A172 (cell line): ENCODE measurements at places on chromosomes 5 and 9.

DNA sequence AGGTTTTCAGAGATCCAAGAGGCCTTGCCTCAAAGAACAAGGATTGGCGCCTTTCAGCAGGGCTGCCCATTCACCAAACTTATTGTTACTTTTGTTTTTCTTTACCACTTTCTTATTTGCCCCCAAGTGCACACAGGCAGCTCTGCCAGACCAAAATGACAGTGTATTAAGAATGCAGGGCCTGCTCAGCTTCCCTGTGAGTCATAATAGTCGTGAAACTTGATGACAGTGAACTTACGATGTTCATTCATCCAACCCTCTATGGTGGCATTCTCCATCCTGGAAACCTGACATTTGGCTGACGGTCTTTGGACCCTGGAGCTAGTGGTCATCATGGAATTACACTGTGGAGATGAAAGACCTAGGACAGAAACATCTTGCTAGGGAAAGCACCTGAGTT is 44.3 kb downstream of the UBE2QL1 start:
- DNase-seq: no peak

DNA sequence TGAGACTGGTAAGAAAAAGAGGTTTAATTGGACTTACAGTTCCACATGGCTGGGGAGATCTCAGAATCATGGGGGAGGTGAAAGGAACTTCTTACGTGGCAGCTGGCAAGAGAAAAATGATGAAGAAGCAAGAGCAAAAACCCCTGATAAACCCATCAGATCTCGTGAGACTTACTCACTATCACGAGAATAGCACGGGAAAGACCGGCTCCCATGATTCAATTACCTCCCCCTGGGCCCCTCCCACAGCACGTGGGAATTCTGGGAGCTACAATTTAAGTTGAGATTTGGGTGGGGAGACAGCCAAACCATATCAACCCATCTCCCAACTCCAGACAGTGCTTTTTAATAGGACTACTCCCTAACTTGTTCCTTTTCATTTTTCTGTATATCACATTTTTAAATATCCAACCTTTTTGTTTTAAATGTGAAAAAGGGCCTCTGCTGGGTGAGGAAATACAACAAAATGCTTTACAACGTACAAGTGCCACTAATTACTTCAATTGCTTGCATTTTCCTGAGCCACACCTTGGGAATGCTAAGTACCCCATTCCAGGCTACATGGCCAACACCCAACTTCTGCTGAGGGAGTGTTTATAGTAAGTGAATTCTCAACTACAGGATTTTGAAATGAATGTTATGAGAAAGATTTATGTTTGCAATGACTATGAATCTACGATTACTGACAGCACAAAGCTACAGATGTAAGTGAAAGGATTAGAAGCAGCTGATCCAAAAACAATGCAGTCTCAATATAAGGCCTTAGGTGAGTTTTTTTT is 294.1 kb upstream of the CD180 start:
- DNase-seq: no peak

DNA sequence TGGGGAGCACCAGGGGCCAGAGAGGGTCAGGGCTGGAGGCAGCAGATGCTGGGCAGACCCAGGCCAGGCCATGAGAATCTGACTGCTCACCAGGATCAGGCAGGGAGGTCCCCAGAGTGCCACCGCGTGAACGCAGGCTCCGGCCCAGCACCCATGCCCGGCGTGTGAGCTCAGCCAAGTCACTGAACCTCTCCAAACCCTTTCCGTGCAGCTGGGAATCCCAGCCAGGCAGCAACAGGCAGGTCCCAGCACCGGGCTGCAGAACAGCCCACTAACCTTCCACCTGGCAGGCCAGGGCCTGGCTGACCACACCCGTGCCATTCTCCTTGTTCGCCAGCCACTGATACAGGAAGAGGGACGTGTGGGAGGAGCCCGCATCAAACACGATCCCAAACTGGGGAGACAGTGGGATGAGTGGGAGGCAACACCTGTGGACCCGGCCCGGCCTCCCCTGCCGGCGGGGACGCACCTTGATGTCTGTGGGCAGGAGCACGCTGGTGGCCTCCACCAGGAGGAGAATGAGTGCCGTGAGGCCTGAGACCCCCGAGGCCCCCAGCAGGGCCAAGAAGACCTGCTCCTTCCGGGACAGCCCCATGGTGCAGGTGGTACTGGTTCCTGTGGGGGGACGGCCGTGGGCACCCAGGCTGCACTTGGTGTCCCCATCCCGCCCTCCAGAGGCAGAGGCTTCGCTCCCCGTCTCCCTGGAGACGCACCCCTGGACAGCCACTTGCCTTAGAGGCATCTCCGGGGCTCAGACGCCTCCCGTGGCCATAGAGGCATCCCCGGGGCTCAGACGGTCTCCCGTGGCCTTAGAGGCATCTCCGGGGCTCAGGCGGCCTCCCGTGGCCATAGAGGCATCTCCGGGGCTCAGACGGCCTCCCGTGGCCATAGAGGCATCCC is 3.2 kb downstream of the ENTPD8 start:
- DNase-seq: no peak

DNA sequence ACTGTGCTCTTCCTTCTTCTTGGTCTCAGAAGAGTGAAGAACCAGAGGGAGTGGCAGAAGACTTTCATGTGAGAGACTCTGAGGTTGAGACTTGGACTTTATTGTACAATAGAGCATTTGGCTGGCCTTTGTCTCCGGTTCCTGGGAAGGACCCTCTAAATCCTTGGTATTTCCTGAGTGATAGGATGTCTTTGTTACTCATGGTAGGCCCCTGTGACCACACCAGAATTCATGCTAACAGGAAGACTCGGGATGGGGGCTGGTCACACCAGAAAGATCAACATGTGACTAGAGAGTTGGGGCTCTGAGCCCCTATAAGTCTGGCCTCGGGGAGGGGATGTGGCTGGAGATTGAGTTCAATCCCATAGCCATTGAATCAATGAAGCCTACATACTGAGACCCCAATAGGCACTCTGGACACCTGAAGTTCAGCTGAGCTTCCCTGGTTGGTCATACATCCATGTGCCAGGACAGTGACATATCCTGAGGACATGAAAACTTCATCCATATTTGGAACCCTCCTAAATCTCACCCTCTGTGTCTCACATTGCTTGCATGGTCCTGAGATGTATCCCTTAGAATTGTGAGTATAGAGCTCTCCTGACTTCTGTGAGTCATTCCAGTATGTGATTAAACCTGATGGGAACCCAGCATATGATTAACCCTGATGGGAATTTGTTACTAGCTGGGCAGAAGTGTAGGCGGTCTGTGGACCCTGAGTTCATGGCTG is 201.7 kb downstream of the GADD45G start:
- DNase-seq: peak; percentile 33

- DNase-seq: no peak
Measured at GRCh38 chr5:138737494-138738265, 15.5 kb upstream of the CTNNA1 start.

DNA sequence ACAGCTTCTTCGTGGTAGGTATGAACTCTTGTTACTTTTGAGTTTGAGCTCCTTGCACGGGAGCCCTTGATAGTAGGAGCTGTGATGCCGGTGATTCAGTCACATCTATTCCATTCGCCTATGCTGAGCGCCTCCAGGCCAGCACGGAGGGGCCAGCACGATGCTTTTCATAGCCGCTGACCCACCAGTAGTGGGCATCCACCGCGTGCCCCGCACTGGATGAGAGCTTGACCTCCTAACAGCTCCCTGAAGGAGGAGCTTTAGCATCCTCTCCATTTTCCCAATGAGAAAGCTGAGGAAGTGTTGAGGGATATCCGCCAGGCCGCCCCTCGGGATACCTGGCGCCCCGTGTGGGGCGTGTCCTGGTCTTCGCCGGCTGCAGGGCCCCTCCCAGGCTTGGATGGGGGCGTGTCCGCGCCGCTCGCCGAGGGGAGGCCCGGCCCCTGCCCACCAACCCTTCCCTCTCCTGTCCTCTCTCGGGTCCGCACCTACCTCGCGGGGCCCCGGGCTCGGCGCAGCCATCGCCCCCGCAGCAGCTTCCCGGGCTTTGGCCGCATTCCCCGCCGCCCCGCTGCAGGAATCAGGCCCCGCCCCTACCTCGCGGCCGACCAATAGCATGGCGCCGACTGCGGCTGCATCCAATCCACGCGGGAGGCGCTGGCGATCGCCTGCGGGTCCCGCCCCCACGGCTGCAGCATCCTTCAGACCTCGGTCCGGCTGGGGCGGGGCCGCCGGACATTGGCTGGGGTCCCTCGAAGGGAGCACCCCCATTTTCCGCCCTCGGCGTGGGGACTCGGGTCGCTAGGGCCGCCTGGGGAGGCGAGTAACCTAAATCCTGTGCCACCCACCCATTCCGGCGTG is at the start of gene PIP5KL1:
PIP5KL1 (minus strand) TSS at position 547 of the 861 bp plus-strand sequence; CDS start at position 522, 25 bp downstream.
- peak; percentile 90 for DNase-seq

DNA sequence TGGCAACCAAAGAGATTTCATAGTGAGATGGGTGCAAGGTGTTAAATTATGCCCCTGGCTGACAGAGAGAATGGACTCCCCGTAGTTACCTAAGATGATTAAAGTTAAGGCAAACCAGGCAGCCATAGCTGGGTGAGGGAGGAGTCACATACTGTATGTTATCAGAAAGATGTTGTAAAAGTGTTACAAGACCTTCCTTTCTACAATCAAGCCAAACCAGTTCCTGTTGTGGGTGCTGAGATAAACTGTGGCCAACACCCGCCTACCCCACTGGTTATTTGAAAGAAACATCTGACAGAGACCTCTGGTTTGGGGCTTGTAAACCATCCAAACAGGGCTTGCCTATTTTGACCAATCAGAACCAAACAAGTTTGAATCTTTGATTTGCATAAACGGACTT is 684.7 kb upstream of the NUDT12 start:
- DNase-seq: no peak

- no peak for DNase-seq
Measured at GRCh38 chr9:137088121-137088520, 1.3 kb downstream of the MAN1B1 start.

DNA sequence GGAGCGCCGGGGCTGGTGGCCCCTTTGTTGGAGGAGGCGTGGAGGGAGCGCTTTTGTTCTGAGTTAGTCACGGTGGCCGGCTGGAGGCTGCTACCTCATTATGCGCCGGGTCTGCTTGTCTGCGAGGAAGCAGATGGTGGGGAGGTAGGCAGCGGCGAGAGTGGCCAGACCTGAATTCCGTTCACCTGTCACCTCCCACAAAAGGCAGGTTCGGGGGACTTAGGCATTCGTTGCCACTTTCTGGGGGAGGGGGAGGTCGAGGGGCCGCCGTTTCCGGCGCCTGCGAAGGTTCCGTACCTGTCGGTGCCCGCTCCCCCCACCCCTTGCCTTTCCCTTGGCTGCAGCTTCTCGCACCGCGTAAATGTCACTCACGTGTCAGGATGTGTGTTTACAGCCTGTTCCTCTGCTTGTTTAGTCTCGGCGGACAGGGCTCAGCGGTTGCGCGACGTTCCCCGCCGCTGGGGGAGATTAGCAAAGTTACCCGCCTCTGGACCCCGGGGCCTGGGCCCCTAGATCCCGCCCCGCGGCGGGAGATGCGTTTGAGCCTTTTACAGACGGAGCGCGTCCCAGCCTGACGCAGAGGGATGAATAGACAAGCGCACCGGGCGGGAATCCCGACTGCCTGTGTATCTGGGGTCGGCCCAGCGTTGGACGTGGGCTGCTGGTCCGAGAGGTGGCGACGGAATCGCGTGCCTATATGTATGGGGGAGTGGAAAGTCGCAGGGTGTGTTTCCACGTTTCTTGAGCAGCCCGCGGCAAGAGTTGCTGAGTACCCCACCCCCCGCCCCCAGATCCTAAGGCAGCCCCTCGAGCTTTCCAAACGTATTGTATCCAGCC is 2.7 kb upstream of the LHX2 start:
- DNase-seq: no peak

- DNase-seq: no peak
Measured at GRCh38 chr5:116881921-116882531, 307.4 kb upstream of the SEMA6A start.

DNA sequence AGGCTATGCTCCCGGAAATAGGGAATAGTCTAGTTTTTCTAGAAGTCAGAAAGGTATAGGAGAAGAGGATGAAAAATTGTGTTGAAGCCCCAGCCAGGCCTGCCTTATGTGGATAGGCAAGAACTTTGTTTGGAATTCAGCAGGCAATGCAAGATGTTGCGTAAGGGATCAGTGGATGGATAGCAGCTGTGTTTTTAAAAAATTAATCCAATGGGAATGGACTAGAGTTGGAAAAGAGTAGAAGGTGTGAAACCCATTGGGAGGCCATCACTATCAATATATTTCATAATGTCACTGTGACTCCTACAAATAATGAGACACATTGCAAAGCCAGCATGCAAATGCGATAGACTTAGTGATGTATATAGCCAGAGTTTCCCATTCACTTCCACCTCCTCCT is 281.9 kb downstream of the MARCHF11 start:
- DNase-seq: no peak

GRCh38 chr5:107739661-107740060 is 68.9 kb upstream of the EFNA5 start:
- peak; percentile 79 for DNase-seq

DNA sequence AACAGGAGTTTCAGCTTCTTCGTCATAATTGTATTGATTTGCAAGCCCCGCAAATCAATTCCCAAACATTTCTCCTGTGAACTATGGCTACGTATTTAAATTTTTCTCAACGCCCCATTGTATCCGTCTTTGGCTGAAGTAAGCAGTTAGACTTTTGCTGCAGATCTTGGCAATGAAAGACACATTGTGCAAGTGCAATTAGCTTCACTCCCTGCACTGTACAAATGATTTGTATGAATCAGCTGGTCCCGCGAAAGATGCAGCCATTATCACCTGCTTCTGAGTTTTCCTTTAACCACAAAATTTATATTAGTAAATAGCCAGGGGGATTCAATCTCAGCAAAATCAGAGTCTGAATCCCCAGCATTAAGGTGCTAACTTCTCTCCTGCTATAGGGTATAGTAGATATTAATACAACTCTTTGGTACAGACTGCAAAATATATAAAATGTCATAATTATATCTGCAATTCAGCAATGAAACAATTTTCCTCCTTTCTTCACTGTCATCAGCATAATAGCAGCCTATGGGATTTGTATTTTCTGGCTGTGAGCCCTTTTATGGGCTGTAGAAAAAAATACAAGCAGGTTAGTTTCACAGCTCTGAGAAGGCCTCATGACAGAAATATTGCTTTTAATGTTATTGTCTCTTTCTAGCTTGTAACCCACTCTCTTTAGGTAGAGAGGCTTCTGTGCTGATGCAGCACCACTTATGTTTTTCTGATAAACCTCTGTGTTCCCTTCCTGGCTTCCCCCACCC is 68.4 kb upstream of the SMARCA2 start:
- DNase-seq: no peak

DNA sequence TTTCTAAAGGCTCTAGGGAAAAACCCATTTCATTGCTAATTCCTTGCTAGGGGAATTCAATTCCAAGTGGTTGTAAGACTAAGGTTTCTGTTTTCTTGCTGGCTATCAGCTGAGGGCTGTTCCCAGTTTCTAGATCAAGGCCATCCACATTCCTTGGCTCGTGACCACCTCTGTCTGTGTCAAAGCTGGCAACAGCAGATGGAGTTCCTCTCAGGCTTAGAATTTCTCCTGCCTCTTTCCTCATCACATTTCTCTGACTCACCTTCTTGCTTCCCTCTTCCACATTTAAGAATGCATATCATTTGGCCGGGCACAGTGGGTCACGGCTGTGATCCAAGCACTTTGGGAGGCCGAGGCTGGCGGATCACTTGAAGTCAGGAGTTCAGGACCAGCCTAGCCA is 19.0 kb downstream of the DAB2IP start:
- DNase-seq: peak; percentile 52
